NCI-H446 treated with DMSO at 0.1 percent for 48 hours (cell line): ENCODE measurements at places on chromosomes 1 and 21.

DNA sequence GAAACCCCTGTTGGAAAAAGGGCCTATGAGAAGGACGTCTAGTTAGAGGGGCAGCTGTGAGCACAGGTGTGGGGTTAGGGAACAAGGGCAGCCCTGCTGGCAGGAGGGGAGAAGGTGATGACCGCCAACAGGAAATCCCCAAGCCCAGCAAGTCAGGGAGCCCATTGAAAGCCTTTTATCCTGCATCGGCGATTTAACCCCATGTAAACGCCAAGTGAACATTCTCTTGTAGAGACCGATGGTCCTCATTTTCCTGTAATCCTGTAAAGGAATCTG lies 1.1 kb upstream of the BSND start:
- DNase-seq: no peak

- no peak for DNase-seq
These were observed 2.4 kb downstream of the GREM2 start for GRCh38 chr1:240609527-240610060.

DNA sequence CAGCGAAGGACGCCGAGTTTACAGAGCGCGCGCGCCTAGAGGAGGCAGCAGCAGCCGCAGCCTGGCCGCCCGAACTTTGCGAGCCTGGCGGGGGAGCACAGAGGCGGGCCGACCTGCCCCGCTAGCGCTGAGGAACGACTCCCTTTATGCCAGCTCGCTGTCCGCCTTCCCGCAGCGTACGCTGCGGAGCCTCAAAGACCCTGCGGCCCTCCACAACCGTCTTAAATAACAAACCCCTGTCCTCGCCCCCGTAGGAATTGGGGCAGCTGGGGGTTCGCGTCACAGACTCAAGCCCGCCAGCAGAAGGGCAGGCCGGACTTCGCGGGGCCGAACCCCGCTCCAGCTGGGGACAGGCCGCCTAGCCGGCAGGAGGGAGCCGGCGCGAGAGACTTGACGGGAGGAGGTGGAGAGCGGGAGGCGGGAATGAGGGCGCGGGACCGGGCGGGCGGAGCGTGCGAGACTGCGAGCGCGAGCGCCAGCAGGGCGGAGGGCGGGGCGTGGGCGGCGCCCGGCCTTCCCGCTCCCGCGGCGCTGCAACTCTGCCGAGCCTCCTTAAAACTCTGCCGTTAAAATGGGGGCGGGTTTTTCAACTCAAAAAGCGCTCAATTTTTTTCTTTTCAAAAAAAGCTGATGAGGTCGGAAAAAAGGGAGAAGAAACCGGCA lies 1.8 kb upstream of the CDKN2C start:
- DNase-seq: peak; percentile 94

DNA sequence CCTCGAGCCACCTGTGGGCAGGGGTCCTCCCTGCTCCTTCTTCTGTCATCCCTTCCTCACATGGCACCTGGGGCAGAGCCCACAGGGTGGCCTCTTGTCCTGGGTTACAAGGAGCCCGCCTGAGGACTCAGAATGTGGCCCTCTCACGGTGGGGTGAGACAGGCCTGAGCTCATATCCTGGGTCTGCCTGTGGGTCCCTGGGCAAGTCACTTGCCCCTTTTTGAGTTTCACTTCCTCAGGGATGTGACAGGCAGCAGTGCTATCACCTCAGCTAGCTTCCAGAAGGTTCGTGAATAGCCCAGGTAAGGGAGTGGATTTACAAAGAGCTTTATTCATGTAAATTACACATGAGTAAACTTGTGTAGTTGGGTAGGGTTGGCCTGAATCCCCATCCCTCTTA lies 33.5 kb downstream of the HTR6 start:
- no peak for DNase-seq

GRCh38 chr21:45192332-45192731 lies 95.4 kb downstream of the POFUT2 start:
- no peak for DNase-seq

DNA sequence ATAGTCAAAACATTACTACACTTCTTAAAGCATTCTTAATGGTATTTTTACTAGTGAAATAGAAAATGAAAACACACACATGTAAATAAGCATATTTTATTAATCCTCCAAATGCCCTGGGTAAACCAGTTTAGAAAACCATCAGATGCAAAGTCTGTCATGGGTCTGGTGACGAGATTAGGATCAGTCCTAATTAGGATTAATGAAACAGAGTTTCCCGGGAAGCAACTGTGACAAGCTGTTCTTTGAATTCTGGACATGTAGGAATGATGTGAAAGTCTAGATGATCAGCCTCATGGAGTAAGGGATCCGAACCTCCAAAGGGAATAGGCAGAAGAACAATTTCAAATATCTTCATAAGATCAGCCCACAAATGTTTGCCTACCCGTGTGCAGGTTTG lies 250.2 kb downstream of the KIF26B start:
- no peak for DNase-seq

GRCh38 chr21:35258521-35258920 lies 209.4 kb upstream of the RUNX1 start:
- DNase-seq: no peak

DNA sequence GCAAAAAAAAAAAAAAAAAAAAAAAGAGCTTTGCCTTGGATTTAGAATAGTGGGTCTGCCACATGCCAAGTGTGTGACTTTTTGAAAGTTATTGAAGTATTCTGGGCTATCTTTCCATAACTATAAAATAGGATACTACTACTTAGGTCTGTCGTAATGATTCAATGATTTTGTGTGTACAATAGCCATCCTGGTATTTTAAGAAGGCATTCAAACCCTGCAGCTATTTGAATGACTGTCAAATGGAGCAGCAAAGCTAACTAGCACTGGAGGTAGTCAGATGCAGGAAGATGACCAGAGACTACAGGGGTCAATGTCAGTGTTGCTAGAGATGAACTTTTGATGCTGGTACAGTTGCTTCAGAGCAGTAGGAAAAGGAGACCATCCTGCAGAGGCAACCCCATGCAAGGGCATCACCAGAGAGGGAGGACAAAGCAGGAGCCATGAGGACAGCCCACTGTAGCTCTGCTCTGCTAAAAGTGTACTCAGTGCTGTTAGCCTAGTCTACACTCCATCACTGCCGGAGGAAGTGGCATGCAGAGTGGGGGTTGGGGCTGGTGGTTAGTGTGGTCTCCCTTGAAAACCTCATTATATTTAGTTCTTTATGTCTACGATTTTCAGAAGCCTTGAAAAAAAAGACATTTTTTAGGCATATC lies 29.0 kb downstream of the DUSP10 start:
- DNase-seq: no peak

DNA sequence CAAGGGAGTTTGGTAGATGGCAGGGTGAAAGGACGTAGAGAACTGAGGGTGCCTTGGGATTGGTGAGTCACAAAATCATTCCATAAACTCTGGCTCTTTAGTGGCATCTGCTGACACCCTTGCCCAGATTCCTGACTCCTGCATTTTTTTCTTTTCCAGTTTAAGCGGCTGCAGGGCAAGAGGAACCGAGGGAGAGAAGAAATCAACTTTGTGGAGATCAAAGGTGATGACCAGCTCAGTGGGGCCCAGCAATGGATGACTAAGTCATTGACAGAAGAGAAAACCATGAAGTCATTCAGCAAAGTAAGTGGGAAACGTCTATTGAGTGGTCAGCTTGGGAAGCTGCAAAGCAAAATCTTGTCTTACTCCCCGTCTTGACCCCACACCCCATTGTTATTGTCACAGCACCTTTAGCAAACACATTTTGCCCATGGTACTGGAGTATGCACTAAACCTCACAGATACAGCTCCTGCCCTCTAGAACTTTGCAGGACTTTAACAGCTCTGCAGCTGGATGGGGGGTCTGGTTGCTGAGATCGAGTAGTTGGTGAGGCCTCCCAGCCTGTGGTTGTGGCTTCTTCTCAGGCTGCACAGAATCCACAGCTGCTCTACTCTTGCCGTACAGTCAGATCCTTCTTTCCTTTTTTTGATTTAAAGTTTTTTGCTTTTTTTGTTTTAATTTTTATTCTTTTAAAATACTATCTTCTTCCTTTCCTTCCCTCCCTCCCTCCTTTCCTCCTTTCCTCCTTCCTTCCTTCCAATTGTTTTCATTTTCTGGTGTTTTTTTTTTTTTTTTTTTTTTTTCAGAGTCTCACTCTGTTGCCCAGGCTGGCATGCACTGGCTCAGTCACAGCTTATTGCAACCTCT lies 21.9 kb downstream of the SH2D2A start:
- DNase-seq: no peak

DNA sequence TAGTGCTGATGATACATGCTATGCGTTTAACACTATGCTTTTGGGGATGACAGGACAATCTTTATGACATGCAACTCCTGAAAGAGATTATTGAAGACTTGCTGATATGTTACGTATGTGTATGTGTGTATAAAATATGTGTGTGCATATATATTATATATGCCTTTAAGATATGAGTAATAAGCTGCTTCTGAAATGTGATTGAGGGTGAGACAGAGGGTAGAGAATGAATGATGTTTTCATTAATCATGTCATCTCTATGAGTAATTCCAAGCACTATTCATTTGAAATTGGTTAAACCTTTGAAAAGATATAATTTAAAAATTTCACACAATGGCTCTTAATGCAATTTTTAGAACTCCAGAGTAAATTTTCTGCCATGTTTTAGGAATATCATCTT lies 5.8 kb downstream of the BCL9 start:
- no peak for DNase-seq

DNA sequence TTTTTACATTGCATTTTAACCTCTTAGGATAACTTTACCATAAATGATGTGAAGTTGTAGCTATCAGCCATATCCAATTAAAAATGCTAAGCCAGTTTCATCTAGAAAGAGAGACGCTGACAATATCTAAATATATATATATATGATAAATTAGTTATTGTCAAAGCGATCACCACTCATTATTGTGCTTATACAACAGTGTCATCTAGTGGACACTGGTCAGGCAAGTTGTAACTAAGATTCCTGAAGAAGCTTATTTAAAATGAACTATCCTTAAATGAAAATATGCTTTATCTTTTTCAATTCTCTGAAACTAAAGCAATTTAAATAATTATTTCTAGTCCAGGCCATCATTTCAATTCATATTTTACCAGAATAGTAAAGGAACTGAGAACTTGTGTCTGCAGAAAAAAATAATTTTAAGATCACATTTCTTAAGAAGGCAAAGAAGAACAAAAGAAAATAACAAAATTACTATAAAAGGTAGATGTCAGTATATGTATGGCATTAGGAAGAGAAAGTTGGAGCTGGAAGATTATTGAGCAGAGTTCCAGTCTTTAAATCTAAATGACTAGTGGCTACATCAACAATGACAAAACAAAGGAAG lies 193.3 kb upstream of the SNX7 start:
- peak; percentile 79 for DNase-seq

DNA sequence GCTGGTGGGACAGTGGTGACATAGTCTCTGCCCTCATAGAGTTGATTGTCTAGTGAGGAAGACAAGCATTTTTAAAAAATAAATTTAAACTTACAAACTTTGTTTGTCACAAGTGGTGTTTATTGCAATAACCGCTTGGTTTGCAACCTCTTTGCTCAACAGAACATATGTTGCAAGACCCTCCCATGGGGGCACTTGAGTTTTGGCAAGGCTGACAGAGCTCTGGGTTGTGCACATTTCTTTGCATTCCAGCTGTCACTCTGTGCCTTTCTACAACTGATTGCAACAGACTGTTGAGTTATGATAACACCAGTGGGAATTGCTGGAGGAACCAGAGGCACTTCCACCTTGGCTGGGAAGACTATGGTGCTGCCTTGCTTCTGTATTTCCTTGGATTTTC lies 58.4 kb downstream of the LAMC2 start:
- peak; percentile 72 for DNase-seq

DNA sequence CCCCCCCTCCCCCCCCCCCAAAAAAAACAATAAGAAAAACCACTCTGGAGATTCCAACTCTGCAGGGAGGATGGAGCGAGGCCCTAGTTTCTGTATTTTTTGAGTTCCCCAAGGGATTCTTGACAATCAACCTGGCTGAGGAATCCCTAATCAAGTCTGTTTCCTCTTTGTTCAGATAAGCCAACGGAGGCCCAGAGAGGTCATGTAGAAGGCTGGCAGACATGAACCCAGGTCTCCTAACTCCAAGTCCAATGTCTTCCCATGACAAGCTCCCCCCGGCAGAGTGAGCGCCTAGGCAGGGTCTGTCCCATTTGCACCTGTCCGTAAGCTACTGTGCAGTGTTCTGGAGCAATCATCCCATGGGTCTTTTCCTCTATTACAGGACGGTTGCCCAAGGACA lies 39.5 kb downstream of the LRRC71 start:
- DNase-seq: no peak

GRCh38 chr1:46686255-46686654 lies 14.6 kb downstream of the TEX38 start:
- DNase-seq: no peak

GRCh38 chr1:53715478-53715877 lies 23.5 kb downstream of the GLIS1 start:
- DNase-seq: no peak

DNA sequence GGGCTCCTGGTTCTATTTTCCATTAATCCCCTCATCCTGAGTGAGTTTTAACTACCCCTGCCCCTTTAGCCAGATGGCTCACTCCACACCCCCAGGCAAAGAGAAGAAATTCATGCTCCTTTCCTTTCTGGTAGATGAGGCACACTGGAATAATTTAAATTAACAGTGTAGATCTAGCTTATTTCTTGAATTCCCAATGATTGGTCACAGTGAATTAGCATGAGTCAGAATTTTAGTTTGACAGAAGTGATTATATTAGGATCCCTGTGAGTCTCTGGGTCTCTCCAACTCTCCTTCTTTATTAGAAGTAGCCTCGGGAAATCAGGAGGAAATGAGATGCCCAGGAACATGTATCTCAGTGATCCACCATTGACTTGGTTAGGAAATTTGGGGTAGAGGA lies 103.1 kb upstream of the KAZN start:
- no peak for DNase-seq

DNA sequence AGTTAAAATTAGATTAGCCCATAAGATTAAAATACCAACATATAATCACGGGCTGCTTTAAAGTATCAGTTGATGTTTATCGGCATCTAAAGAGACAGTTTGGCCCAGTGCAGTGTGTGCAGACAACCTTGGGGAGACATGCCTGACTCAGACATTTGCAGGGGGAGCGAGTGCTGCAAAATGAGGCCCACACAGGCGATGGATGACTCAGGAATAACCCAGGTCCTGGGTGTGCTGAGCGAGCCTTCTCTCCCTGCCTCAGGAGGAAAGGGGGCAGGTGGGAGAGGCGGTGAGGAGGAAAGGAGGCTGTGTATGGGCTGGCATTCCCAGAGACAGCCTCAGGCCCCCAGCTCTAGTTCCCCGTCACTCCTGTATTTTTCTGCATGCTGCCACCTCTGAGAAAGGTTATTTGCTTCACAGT lies 9.0 kb downstream of the SLC9A1 start:
- no peak for DNase-seq

DNA sequence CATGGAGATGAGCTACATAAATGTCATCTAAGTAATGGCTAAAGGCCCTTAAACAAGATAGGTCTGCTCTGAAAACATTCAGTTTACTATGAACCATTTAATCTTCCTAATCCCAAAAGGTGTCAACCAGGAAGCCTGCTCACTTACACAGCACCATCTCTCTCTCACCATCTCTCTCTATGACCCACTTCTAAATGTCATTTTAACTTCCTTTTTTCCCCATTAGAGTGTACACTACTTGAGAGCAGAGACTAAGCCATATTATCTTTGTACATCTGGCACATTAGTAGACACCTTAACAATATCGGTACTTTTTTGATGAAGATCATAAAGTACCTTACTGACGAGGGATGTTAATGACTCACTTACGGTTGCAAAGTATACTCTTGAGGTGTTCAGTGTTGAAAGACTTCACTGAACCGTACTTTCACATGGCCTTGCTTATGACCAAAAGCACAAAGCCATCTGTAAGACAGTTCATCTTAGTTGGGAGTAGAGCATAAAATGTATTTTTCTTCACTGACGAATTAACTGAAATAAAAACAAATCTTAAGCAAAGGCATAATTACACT lies 25.4 kb downstream of the FBXO42 start:
- DNase-seq: no peak
